Skeletal muscle tissue (tissue), 5 donors: ENCODE measurements at places on chromosomes 11 and 22. TPM values are rescaled to one million over a fixed set of nuclear protein-coding genes. Genes with fewer than 3 reads are reported as not detected.

The DAGLA gene
- 1.0 TPM for total RNA-seq

The OR56A1 gene
- under 0.01 TPM for total RNA-seq

The KCNQ1OT1 gene
- total RNA-seq: 6.8 TPM

The SCGB1A1 gene
- not detected for total RNA-seq

The OR51B2 gene
- not detected for total RNA-seq

The SF3B2 gene
- 62.1 TPM for total RNA-seq

The FJX1 gene
- total RNA-seq: 6.3 TPM

The SESN3 gene
- 93.4 TPM for total RNA-seq

The SMIM35 gene
- total RNA-seq: not detected

The TCIRG1 gene
- total RNA-seq: 18.3 TPM

The TBX10 gene
- total RNA-seq: not detected

The MRGPRX3 gene
- total RNA-seq: not detected

The ASRGL1 gene
- total RNA-seq: 3.7 TPM

The MMP3 gene
- not detected for total RNA-seq

The TMEM138 gene
- total RNA-seq: 18.8 TPM

The OR52I2 gene
- not detected for total RNA-seq

The PIK3C2A gene
- 19.3 TPM for total RNA-seq

The RFPL2 gene
- total RNA-seq: not detected

The CATSPERZ gene
- total RNA-seq: not detected

The OR6T1 gene
- total RNA-seq: not detected

The POU2AF3 gene
- 0.52 TPM for total RNA-seq

The GLYATL2 gene
- 0.52 TPM for total RNA-seq

The GAB2 gene
- 10.4 TPM for total RNA-seq

The RAB38 gene
- 1.6 TPM for total RNA-seq

The SCN4B gene
- 2.1 TPM for total RNA-seq

The ARHGAP8 gene
- total RNA-seq: 0.52 TPM

The HMBS gene
- total RNA-seq: 6.8 TPM
